ENCODE measurements at places on chromosomes 2 and 18.

GRCh38 chr2:135164431-135164830, 112.3 kb downstream of the RAB3GAP1 start:
- DNase-seq: no peak

- DNase-seq: no peak
Measured at GRCh38 chr2:24945907-24946306, 25.8 kb downstream of the DNAJC27 start.

DNA sequence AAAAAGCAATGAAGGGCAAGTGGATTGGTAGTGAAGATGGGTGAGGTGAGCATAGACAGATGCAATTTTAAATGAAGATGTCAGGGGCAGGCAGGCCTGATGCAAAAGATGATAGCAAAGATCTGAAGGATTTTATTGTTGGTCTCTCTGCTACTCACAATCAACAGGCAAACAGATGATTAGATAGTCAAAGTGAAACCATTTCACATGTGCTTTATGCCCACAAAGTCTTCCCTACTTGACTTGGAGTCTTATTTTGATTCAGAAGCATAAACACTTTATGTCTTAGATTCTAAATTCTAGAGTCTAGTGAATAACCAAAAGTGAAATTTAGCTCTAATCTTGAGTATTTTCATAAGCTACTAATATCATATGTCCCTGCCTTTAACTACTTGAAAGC, 153.8 kb upstream of the HNRNPA3 start:
- no peak for DNase-seq

DNA sequence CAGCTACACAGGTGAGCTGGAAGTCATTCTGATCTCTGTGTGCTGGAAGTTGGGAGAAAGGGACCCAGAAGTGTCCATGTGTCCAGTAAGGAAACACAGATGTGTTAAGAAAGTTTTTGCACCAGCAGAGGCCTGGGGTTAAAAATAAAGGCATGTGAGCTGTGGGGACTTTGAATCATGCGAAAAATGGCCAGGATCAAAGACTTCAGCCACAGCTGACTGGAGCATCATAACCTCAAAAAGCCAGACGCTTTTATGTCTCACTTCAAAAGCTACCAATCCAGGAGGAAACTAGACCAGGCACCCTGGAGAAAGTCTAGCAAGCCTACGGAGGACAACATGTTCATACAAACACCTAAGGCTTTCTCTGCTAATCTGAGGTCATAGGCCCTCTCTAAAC, 503.6 kb upstream of the REG3G start:
- no peak for DNase-seq

GRCh38 chr2:48148841-48149430, 242.6 kb upstream of the FBXO11 start:
- DNase-seq: no peak

Data from frontal cortex (tissue), 4 donors.